ENCODE measurements at places on chromosomes 7 and 10.

DNA sequence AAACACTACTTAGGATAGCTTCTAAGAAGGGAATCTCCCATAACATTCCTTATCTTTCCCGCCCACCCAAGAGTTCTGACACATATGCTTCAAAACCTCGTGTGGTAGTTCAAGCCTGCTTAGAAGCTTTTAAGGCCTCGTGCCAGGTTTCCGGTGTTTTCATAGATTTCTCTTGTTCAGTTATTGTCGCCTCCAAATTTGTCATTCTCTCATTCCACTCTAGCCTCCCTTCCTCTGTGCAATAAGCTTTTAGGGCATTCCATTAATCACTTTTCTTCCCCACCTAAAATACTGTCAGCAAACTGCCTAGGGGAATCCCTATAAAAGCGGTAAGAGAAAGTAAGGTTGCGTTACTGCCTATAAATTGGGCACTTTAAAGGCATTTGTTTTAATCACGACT lies 718 bp upstream of the BPGM start:
- no peak for DNase-seq

GRCh38 chr7:13067036-13067435 lies 379.6 kb downstream of the ARL4A start:
- DNase-seq, result no peak

DNA sequence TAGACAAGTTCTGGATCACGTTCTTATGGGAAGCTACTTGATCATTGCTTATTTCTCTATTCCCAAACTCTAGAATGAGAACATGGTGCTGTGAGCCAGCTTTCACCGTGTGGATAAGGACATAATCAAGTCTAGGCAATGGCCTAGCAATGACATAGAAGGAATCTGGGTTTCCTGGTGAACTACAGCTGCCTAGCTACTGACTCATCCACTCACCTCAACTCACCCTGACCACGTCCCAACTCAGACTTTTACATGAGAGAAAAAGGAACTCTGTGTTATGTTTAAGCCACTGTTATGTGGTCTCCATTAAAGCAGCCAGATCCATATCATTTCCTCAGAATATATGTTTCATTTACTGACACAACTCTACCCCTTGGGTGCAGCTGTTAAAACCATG lies 18.8 kb upstream of the MET start:
- peak; percentile 42 for DNase-seq

DNA sequence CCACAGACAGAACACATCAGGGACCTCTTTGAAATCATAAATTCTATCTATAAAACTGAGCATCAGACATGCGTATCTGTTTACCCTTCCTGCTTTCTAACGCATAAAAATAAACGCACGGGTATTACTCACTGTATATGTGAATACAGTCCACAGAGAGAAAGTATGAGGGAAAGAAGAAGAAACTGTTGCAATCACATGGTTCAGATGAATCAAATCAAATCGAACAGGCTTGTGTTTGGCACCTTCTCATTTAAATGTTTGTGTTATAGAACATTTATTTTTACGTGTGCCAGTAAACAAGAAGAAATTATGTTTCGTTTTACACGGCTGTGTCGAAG lies 322.0 kb downstream of the FRMD4A start:
- DNase-seq, result no peak

- DNase-seq, result no peak
These were observed 20.5 kb downstream of the DIP2C start for GRCh38 chr10:668786-669485.

DNA sequence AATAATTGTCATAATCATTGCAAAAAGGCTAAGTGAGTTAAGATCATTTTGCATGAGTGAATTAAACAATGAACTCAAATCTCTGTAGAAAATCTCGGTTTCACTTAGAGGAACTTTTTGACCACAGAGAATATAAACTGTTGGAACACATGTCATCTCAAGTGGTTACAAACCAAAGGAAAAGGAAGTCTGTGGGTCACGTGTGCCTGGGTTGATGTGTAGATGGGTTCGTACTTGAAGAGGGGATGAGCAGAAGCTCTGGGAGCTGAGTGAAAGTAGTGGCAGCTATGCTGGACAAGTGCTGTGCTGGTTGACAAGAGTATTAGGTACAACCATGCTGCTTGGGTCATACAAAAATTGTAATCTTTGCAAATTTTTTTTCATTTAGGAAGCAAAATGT lies 35.0 kb downstream of the GLRX3 start:
- no peak for DNase-seq

GRCh38 chr10:70565556-70566514 lies 36.7 kb downstream of the PRF1 start:
- no peak for DNase-seq

DNA sequence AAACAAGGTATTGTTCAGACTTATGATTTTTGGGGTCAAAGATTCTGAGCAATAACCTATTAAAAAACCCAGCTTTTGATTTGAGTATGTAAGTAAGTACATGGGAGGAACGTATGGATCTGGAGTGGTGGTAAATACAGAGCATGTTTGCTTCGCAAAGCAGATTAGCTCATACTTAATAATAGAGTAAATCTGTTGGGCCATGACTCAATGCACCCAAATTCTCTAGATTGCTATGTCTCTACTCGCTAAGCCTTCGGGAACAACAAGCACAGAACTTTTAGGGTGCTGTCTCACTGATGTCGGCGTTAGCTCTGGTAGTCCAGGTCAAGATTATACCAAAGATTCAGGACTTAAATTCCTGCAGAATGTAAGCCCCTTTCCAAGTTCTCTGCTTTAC lies 807 bp upstream of the MINPP1 start:
- no peak for DNase-seq

DNA sequence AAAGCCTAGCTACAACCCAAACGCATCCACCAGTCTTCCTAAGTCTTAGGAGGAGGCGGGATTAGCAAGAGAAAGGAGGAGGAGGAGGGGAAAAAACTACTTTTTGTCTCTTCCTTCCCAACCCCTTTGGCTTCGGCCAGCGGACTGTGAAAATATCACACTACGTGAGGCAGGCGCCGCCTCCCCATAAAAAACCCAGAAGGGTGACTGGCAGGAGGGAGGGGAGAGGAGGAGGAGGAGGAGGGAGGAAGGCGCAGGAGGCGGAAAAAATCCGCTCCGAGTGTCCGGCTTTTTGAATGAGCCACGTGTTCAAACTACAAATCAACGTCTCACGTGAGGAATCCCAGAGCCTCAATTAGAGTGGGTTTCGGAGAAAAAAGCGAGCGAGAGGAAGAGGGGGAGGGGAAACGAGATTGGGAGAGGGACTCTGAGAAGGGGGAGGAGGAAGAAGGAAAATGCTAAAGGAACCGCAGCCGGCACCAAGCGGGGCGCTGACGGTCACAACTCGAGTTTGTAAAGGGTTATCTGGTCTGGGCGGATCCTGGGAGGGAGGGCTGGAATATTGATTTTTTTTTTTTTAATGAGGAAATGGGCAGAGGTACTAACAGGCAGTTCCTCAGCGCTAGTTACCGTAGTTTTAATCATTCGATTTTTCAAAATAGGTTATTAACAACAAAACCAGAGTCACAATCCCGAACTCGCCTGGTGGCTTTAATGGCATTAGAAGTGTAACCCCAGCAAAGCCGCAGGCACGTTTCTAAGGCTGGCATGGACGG lies at the start of gene IGF2BP3:
Gene IGF2BP3 (minus strand): TSS at position 162 of the 776 bp plus-strand sequence. CDS start 381 bp downstream, outside the sequence.
- DNase-seq, result peak; percentile 89

GRCh38 chr7:44534087-44534486 lies 7.0 kb downstream of the NPC1L1 start:
- DNase-seq, result no peak

GRCh38 chr7:117652943-117653680 lies 173.3 kb downstream of the CFTR start:
- DNase-seq, result no peak

DNA sequence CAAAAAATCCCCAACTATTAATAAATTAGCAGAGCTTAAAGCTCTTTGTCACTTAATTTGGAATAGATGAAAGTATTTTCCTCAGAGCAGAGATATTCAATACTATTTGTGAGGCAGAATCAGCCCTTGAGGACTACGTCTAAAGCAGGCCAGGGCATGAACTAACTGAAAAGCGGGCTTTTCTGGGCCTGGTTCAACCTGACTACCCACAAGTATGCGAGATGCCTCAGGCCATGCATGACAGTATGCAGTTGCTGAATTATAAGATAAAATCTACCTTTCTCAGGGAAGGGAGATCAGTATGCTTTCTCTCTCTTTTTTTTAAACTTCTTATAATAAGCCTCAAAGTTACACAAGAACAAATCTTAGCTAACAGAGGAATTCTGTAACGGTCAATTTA lies 20.1 kb downstream of the TMEM168 start:
- DNase-seq, result no peak

DNA sequence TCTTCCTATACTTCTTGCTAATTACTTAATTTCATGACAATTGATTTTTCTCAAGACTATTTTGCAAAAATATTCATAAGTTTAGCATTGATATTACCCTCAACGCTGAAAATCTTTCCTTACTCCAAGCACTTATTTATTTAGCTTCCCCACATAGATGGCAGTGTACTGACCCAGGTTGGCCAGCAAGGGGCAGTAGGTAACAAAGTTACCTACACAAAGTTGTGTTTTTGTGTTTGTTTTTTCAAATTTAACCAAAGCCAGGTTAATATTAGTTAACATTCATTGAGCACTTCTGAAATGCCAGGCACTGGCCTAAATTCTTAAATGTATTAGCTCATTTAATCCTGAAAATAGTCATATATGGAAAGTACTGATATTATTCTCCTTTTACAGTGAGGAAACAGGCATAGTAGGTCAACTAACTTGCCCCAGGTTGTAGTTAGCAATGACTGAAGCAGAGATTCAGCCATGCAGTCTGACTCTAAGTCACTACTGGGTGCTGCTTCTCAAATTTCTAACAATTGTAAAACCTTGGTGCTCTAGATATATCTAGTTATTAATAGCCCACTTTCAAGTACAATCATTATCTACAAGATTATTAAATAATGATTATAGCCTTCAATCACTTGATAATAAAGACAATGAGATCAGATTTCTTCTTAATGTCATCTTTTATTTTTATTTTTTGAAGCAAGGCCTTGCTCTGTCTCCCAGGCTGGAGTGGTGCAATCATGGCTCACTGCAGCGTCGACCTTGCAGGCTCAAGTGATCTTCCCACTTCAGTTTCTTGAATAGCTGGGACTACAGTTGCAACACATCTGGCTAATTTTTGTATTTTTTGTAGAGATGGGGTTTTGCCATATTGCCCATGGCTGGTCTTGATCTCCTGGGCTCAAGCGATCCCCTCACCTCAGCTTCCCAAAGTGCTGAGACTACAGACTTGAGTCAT lies 5.8 kb upstream of the GGCT start:
- no peak for DNase-seq

GRCh38 chr7:35593899-35594298 lies 101.0 kb downstream of the HERPUD2 start:
- DNase-seq, result peak; percentile 16

GRCh38 chr7:53292341-53292740 lies 256.9 kb downstream of the POM121L12 start:
- DNase-seq, result no peak

DNA sequence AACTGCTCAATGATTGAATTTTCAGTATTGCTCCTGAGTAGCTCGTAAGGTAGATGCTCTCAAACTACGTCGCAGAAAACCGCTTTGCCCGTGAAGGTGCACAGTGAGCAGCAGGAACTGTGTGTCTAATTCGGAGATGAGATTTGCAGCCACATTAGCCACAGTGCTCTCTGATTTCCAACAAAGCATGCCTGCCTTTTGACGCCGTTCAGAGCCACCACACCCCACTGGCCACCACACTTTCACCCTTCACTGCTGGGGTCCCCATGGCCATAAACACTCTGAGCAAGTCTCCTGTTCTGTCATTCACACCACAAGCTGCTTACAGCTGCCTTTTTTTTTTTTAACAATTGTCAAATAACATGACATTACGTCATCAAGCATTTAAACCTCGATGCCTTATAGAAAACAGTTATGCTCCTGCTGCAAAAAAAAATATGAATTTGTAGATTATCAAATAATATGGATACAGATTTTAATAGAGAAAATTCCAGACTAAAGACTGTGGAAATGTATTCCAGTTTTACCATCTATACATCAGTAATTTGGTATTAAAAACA lies 578.8 kb upstream of the PFKP start:
- no peak for DNase-seq

GRCh38 chr7:22344655-22345054 lies 12.3 kb downstream of the RAPGEF5 start:
- no peak for DNase-seq

DNA sequence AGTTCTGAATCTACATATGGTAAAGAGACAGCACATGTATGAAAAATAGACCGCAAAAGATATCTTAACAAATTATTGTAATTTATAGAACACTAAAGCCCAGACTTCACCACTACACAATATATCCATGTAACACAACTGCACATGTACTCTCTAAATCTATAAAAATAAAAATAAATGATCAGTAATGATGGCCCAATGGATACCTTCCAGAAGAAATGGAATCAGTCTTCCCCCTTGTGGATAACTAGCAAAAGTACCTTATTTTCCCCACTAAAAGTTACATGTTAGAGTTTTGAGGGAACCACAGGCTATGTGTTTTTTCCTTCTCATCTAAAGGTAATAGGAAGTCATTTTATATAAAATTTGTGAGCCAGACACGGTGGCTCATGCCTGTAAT lies 25.7 kb downstream of the C7orf25 start:
- DNase-seq, result no peak

- DNase-seq, result no peak
These were observed 3.1 kb downstream of the RASGEF1A start for GRCh38 chr10:43263551-43264343.

GRCh38 chr7:44046321-44047061 lies 2.0 kb downstream of the DBNL start:
- no peak for DNase-seq

GRCh38 chr10:84837877-84838276 lies 509.5 kb downstream of the CCSER2 start:
- no peak for DNase-seq

DNA sequence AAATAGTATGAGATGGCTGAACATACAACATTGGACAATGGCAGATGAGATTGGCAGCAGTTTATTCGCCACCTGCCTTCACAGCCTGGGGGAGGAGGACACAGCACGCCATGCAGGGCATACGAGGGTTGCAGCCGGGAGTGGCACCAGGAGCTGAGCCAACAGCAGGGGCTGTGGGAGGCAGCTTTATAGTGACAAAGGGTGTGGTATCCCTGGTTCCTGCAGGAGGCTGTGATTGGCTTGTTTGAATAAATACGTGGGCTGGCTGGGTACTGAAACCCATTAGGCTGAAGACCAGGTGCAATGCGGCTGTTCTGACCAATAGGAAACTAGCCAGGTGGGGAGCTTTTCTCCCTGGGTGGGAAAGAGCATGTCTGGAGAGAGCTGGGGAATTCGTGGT lies 68.9 kb upstream of the LEP start:
- DNase-seq, result no peak

DNA sequence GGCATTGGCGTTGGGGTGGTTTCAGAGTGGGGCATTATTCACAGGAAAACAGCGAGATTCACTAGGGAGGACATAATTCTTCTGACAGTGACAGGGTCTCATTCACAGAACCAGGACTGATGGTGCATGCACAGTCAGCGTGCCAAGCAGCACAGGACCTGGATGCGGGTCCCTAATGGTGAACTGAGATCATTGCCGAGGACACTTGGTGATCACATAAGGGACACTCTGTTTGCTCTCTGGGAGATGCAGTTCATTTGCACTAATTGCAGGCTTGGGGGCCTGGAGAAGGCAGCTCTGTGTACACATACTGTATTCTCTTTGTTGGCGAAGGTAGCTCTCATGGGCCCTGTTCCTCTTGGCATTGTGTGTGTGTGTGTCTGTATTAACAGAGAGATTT lies 716.1 kb downstream of the PHTF2 start:
- DNase-seq, result no peak

- peak; percentile 76 for DNase-seq
These were observed 623 bp downstream of the TYSND1 start for GRCh38 chr10:70145666-70146488.
